ENCODE measurements at places on chromosomes 4 and X.
A peak's percentile ranks its signal among the peaks of the same experiment; 100 is the strongest.

GRCh38 chrX:49039598-49040375 is 3.4 kb downstream of the TFE3 start:
- no peak for DNase-seq

DNA sequence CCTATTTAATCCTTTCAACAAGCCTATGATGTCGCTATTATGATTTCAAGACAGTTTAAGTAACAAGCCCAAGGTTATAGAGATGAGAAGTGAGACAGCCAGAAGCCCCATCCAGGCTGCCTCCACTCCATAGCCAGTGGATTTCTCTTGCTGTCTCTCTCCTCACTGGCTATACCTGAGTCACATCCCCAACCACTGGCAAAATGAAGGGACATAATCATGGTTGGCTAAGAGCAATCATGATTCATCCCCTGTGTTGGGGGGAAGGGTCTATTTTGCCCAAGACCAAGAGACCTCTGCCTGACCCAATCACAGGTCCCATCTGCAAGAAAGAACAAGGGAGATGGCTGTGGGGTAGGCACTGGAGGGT is 334.9 kb upstream of the GATB start:
- DNase-seq = no peak

GRCh38 chrX:110242371-110242770 is 75.5 kb downstream of the AMMECR1 start:
- no peak for DNase-seq

DNA sequence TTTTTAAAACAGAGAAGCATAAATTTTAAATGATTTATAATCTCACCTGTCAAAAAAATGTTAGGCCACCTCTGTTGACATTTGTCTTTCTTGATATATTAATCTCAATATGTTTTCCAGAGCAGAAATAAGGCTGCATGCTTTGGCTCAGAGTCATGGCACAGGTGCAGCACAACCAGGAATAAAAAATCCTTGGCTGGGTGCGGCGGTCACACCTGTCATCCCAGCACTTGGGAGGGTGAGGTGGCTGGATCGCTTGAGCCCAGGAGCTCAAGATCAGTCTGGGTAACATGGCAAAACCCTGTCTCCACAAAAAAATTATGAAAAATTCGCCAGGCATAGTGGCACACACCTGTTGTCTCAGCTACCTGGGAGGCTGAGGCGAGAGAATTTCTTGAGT is 18.1 kb downstream of the CPLX1 start:
- no peak for DNase-seq

GRCh38 chr4:70515367-70516250 is 2.8 kb upstream of the AMTN start:
- DNase-seq = no peak

DNA sequence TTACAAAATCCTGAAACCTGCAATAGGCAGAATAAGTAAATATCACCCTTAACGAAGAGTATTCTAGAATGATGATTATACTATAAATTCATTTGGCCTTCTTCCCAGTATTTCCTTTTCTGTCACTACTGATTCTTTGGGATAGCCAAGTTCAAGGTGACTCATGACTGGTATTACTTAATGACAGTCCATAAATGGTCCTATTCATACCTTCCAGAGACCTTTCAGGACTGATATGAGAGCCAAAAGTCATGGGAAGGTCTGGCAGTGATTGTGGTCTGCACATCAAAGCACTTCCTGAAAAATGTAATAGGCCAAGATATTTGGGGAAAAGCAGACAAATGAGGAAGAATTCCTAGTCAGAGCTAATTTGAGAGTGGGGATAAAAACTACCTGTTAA is 239.6 kb upstream of the FAM47A start:
- DNase-seq = no peak

GRCh38 chrX:38236901-38237615 is 16.4 kb upstream of the SRPX start:
- DNase-seq = no peak

GRCh38 chr4:73053974-73054480 is 15.5 kb downstream of the COX18 start:
- no peak for DNase-seq

GRCh38 chr4:11404431-11404830 is 24.3 kb downstream of the HS3ST1 start:
- DNase-seq = no peak

DNA sequence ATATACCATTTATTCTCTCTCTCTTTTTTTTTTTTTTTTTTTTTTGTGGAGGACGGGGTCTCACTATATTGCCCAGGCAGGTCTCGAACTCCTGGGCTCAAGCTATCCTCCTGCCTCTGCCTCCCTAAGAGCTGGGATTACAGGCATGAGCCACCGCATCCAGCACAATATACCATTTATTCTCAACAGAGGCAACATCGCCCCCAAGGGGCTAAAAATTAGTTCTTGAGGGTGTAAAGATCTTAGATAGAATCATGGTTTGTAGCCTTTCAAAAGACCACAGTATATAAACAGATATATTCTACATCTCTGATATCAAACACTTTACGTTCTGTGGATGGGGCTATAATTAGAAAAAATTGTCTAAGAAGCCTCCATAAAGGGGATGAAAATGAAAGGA is 39.8 kb upstream of the TCEAL2 start:
- DNase-seq = no peak

- DNase-seq = no peak
These were observed 477.1 kb downstream of the DTHD1 start for GRCh38 chr4:36758312-36759178.

GRCh38 chrX:120262859-120263708 is 12.5 kb downstream of the ZBTB33 start:
- no peak for DNase-seq

GRCh38 chr4:17875402-17876070 is 64.8 kb downstream of the NCAPG start:
- DNase-seq = no peak

DNA sequence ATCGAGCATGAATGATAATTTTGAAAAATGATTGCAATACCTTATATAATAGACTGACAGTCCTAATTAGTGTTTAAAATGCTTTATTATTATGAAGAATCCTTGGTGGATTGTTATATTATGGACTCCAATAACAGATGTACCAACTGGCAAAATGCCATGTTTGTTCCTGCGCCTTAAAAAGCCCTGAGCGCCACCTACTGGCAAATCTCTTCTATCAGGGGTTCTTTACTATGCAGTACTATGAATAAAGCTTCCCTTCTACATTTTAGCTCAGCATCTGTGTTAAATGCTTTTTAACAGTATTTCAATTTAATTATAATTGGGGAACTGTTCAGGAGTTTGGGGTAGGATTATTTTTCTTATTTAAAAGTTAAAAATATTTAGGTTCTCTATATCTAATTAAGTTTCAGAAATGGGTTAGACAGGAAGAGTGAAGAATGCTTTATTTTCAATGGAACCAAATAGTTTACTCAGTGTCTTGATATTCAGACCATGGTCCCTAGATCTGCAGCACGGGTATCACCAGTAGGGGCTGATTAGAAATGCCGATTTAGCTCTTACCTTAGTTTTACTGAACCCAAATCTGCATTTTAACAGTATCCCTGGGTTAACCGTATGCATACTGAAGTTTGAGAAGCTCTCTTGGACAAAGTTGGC is 20.0 kb downstream of the CFAP97 start:
- peak; percentile 43 for DNase-seq

GRCh38 chr4:1795299-1796195 is 2.5 kb downstream of the FGFR3 start:
- no peak for DNase-seq

Data from NCI-H2081 treated with DMSO at 0.1 percent for 48 hours (cell line).